ENCODE measurements at places on chromosomes 1 and 21. TPM values are rescaled to one million over a fixed set of nuclear protein-coding genes. Genes with fewer than 3 reads are reported as not detected.

DNA sequence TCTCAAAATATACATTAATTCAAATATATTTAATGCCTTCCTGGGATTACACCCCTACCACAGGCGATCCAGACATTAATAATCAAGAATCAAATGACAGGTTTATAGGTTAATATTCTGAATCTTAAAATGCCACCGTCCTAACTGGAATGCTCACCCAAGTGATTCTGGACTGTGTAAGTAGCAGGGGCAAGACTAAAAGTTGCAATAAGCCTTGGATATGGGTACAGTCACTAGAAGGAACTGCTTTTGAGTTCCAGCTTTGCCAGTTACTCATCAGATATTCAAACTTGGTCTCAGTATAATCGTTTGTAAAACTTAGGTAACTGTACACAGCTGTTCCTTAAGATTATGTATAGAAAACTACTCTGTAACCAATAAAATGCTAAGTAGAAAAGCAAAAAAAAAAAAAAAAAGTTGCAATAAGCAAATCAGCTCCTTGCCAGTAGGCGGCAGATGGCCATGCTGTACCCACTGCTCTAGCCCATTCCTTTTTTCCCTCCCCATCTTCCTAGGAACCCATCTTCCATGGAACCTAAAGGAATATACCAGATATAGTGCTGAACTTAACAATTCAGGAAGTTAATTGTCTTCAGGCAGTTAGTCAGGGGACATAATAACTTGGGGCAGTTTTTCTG is 10.5 kb downstream of the RO60 start:
- no peak for DNase-seq

DNA sequence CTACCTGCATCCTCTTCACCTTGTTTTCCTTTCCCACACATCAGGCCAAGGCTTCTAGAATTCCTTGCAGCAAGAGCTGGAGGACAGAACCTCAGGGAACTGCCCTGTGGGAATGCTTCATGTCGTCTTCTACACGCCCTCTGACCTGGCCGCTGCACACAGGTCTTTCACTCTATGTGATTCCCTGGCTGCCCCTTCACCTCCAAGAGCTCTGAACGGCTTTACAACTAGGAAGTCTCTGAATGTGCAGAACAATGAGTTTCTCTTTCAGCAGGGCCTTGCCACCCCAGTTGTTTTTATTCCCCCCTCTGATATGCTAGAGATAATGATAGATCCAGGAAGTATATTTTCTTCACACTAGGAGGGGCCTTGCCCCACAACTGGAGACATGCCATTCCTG is 142.6 kb downstream of the CLIC6 start:
- no peak for DNase-seq

GRCh38 chr1:240833075-240833474 is 221.1 kb upstream of the GREM2 start:
- DNase-seq: no peak

GRCh38 chr1:78387201-78387600 is 103.6 kb upstream of the PTGFR start:
- DNase-seq: peak; percentile 73

The SPRR1A gene
- not detected for total RNA-seq

- DNase-seq: no peak
Measured at GRCh38 chr1:101993710-101994109, 3.0 kb downstream of the OLFM3 start.

DNA sequence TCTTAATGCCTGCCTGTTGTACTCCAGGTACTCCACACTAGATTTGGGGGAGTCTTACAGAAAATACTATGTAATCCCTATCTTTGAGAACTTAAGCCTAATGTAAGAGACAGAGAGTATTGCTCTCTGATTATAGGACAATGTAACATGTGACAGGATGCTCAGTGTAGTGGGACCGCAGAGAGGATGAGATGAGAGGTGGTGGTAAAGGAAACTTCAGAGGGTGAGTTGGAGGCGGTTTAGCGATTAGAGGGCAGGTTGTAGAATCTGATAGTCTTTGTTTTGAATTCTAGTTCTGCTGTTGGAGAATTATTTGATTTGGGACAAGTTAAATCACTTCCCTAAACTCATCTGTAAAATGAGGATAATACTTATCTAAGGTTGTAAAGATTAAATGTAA is 5.4 kb downstream of the SOAT1 start:
- no peak for DNase-seq

GRCh38 chr1:49060766-49061165 is 284.1 kb upstream of the BEND5 start:
- DNase-seq: peak; percentile 62

The ZC3H12A gene
- 0.93 TPM for total RNA-seq

The PCAT6 gene
- 0.22 TPM for total RNA-seq

- peak; percentile 72 for DNase-seq
Measured at GRCh38 chr1:26768755-26769154, 19.0 kb upstream of the PIGV start.

DNA sequence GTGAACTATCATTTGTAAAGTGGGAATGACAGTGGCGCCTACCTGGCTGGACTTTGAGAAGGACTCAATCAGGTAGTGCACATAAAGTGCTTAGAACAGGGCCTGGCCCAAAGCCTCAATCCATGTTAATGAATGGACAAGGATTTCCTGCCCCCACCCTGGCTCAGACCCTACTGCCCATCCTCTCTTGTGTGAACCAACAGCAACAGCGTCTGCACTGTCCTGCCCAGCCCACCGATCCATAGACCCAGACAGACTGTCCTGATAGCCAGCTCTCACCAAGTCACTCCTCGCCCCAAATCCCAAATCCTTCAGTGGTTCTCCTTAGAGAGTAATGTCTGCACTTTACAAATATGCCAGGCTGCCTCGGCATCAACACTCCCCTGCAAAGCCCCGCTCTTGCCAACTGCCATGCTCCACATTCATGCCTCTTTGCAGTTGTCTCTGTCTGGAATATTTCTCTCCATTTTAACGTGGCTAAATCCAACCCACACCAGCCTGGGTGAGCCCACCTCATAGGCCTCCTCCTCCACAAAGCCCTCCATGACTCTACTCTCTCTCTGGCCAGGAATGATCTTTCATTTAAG is 157.6 kb upstream of the EDN2 start:
- no peak for DNase-seq

- no peak for DNase-seq
Measured at GRCh38 chr1:110215621-110216515, 5.8 kb downstream of the KCNC4 start.

The TSPAN2 gene
- total RNA-seq: 17.6 TPM

DNA sequence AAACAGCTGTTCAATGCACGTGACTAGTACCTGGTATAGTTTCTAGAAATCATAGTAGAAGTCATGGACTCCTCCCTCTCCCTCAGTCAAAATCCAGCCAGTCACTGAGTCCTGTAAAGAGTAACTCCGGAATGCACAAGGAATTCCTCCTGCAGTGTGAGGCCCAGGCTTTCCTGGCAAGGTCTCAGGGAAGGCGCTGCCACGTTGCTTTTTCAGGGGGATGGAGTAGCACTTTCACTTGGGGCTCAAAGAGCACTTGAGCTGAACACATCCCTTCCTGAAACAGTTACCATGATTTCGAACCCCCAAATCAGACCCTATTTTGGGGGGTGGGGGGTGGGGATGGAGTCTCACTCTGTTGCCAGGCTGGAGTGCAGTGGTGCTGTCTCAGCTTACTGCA is 26.4 kb upstream of the LRRC8D start:
- peak; percentile 21 for DNase-seq

The CPT2 gene
- 11.7 TPM for total RNA-seq

The MAP3K7CL gene
- 53.5 TPM for total RNA-seq

- DNase-seq: no peak
Measured at GRCh38 chr1:2475571-2475970, 518 bp upstream of the PLCH2 start.

DNA sequence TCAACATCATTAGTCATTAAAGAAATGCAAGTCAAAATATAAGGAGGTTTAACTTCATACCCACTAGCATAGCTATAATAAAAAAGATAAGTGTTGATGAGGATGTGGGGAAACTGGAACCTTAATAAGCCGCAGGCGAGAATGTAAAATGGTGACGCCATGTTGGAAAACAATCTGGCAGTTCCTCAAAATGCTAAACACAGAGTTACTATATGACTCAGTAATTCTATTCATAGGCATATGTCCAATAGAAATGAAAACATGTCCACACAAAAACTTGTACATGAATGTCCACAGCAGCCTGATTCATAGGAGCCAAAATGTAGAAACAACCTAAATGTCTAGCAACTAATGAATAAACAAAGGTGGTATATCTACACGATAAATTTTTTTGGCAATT is 23.2 kb downstream of the DDX59 start:
- peak; percentile 61 for DNase-seq

DNA sequence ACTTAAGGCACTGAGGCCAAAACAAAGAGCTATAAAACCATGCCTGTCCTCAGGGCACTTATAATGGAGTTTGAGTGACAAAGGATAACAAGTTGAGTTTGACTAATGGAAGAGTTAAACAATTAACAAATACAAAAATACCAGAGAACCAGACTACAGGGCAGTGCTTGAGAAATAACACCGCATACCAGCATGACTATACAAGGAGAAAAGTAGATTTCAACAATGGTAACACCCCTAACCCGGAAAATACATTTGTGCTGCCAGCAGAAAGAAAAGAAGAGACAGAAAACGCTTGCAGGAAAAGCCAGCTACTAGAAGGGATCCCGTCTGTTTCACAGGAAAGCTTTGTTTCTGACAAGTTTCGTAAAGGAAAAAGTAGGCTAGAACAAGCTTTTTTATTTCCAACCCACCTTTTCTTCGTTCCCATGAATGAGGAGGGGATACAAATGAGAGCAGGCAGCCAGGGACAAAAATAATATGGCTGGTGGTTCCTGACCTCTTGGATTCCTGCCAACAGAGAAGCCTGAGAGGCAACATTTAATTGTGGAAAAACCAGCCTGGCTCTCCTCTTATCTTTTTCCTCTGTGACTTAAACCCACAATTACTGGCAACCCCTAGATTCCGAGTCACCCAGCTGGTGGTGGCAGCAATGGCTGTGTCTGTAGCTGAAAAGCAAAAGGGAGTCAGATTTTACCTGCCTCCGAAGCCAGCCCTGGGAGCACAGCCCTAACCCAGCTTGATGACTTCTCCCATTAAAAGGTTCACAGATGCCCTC is 56.5 kb downstream of the WLS start:
- DNase-seq: peak; percentile 47

GRCh38 chr1:75861831-75862230 is 65.1 kb downstream of the MSH4 start:
- DNase-seq: no peak

GRCh38 chr1:162391790-162392563 is 10.4 kb downstream of the C1orf226 start:
- DNase-seq: peak; percentile 59
